ENCODE measurements at places on chromosomes 12 and 14. TPM values are rescaled to one million over a fixed set of nuclear protein-coding genes. Genes with fewer than 3 reads are reported as not detected.

- peak within 1 kb of the TSS; percentile 90 for H3K4me3 ChIP-seq
- peaks cover 4% of the 10 kb centered on the region for H3K36me3 ChIP-seq
- peak within 1 kb of the TSS; percentile 92 for H3K27ac ChIP-seq
- DNase-seq, result no peak
- H3K4me1 ChIP-seq, result peaks cover 38% of the 10 kb centered on the region
Measured at GRCh38 chr12:49367381-49368239, at the start of gene SPATS2. Gene SPATS2, plus strand, starts transcription at chr12:49367462. Its CDS starts 93,551 bp downstream, at chr12:49461013.

Gene ZNF385A
- total RNA-seq, result 12.7 TPM

Gene DDX47
- 48.0 TPM for total RNA-seq

GRCh38 chr12:117643971-117644370 lies 282.5 kb upstream of the NOS1 start:
- DNase-seq, result no peak
- peaks cover 3% of the 10 kb centered on the region for H3K4me1 ChIP-seq
- no peak overlapping the region for H3K27ac ChIP-seq

DNA sequence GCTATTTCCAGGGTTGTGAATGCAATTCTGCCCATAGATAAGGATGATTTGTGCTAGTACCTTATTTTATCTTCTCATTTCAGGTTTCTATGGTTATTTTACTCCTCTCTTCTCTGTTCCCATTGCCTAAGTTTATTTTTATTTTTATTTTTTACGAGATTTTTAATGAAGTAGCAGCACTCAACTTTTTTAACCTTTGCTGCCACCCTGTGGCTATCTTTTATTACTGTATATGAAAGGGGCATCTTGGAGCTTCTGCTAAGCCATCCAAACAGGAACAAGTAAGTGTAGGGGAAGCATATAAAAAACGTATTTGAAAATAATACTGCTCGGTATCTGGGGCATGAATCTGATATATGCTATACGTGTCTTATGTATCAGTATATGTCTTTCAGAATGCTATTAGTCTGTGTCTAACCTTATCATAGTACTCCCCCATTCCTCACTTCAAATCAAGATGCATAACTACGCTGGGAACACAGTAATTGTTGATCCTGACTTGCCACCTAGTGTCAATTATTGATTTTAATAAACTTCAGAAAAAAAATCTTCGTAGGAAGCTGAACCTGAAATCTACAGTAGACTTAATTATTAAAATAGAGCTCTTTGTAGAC lies 60.3 kb downstream of the KLRG1 start:
- peaks cover 1% of the 10 kb centered on the region for H3K4me1 ChIP-seq
- no peak overlapping the region for H3K27ac ChIP-seq
- H3K36me3 ChIP-seq, result no peaks in the 10 kb centered on the region
- peaks cover 37% of the 10 kb centered on the region for H3K27me3 ChIP-seq
- DNase-seq, result no peak

- no peaks in the 10 kb centered on the region for H3K4me1 ChIP-seq
- no peak overlapping the region for H3K27ac ChIP-seq
- no peak for DNase-seq
- H3K27me3 ChIP-seq, result peaks cover 67% of the 10 kb centered on the region
Measured at GRCh38 chr12:120066341-120066740, 50.2 kb downstream of the RAB35 start.

- H3K27ac ChIP-seq, result no peak overlapping the region
- H3K36me3 ChIP-seq, result peaks cover 11% of the 10 kb centered on the region
- H3K4me1 ChIP-seq, result no peaks in the 10 kb centered on the region
- H3K4me3 ChIP-seq, result no peak overlapping the region
- no peak for DNase-seq
Measured at GRCh38 chr12:22459838-22460490, 84.4 kb downstream of the C2CD5 start.

DNA sequence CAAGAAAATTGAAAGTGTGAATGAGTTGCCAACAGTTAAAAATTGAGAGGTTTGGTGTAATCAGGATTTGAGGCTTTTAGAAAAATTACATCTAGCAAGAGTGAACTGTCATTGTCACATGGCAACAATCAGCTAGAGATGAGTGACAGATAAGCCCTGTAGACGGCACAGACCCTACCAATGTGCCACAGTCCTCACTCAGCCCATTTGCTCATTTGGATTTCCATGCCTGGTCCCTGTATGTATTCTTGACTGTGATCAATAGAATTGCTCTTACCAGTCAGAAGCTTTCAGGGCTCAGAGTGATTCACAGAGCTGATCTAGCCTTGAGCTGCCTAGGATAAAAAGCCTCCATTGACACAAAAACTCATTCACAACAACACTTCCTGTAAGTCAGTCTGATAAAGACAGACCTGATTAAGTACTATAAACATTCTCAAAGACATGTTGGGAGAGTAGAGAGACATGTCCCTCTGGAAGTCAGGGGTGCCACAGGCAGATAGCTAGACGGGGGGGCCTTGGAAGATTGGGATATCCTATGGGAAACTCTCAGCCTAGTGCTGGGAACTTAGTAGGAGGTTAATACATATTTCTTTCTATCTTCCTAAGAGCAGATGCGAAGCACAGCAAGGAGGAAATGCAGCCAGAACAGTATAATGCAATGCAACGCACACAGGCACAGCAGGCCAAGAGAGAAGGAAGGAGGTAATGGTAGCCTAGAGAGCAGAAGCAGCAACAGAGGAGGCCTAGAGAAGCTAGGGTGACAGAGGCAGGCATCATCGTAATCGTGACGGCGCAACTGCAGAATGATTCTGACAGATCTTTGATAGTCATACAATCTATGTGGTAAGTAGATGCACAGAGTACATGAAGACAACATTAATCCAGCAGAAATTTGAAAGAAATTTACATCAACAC lies 2.0 kb upstream of the PELI2 start:
- no peak overlapping the region for H3K4me3 ChIP-seq
- H3K4me1 ChIP-seq, result peaks cover 24% of the 10 kb centered on the region
- H3K27me3 ChIP-seq, result peaks cover 32% of the 10 kb centered on the region
- no peak overlapping the region for H3K27ac ChIP-seq
- DNase-seq, result no peak

DNA sequence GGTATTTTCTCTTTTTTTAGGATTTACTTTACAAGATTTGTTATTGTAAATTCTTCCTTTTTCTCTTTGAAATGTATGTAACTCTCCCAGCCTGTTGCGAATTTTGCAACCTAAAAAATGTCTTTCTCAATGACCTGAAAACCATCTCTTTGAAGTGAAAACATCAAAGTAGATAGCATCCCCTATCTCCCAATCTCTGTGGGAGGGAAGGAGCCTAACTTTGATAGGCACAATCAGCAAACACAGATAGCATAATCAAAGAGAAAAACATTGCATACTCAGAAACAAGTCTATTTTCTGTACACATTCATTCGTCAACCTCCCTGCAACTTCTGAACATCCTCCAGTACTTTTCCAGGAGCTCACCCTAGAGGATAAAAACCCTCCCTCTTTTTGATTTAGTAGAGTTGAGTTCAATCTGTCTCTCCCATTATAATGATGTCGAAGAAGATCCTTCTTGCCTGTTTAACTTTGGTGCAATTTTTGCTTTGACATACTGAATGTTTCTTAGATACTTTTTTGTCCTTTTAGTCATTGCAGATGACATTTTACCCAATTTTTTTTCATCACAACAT lies 849.2 kb upstream of the LRFN5 start:
- no peaks in the 10 kb centered on the region for H3K4me1 ChIP-seq
- H3K4me3 ChIP-seq, result no peak overlapping the region
- no peaks in the 10 kb centered on the region for H3K36me3 ChIP-seq
- no peaks in the 10 kb centered on the region for H3K27me3 ChIP-seq

DNA sequence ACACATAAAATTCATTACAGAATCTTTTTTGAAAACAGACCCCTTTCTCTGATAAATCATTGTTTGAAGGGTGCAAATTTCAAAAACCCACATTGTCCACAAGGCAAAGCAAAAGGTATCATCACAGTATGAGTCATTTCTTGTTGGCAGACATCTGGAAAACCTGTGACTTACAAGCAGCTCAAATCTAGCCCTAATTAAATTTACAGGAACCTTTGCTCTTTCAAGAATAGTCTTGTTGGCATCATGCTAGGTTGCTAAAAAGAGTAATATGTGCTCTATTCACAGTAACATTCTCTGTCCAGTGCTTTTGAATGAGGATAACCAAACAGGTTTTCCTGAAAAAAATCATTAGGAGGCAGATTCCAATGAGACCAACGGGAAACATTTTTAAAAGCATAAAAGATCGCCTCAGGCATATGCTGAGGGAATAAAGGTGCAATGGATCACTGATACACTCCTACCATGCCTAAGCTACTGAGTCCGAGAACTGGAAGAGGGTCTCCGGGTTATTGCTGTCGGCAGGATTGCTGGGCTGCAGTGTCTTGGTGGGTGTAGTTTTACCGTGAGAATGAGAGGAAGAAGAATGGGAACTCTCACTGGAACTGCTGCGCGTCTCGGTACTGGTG lies 55.5 kb upstream of the TTC7B start:
- no peaks in the 10 kb centered on the region for H3K27me3 ChIP-seq
- H3K36me3 ChIP-seq, result peaks cover 3% of the 10 kb centered on the region
- H3K4me3 ChIP-seq, result no peak overlapping the region
- H3K4me1 ChIP-seq, result no peaks in the 10 kb centered on the region
- H3K27ac ChIP-seq, result no peak overlapping the region

- peaks cover 15% of the 10 kb centered on the region for H3K4me1 ChIP-seq
- H3K36me3 ChIP-seq, result peaks cover 10% of the 10 kb centered on the region
- DNase-seq, result no peak
- H3K4me3 ChIP-seq, result no peak overlapping the region
- H3K27me3 ChIP-seq, result no peaks in the 10 kb centered on the region
- no peak overlapping the region for H3K27ac ChIP-seq
Measured at GRCh38 chr12:122057007-122057735, 21.4 kb upstream of the MLXIP start.

DNA sequence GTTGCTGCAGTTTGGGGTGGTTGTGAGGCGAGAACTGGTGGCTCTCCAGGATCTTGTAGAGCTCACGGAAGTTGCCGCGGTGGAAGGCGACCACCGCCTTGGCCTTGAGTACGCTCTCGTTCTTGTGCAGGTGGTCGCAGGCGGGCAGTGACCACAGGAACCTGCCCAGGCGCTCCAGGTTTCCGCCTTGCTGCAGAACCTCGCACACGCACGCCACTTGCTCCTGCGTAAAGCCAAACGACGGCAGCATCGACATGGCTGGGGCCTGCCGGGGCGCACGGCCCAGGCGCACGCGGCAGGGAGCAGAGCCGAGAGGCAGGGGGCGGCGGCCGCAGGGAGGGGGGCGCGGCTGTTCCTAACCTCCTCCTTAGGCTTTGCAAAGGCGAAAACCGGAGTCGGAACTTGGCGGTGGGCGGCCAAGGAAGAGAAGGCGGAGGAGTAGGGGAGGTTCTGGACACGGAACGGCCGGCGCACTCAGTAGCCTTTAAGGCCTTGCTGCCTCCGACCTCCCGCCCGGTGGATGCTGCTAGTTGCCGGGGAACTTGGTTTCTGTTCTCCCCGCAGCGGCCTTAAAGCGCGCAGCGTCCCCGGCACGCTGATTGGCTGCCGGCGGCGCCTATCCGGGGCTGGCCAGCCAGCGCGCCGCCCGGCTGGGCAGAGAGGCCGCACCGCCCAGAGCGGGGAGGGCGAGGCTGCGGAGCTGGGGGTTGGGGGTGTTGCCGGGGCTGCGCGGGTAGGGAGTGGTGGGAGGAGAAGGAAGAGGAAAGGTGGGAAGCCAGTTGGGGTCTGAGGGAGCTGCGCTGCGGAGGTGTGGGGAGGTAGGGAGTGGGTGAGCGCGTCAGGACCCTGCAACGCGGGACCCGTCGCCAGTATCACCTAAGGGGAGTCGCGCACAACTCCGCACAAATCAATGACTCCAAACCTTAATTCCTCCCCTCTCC lies at the start of gene SIX1:
Gene SIX1, minus strand, starts transcription at position 544 of the 941 bp plus-strand sequence. Its CDS starts 288 bp downstream, at position 256.
- H3K27ac ChIP-seq, result peak within 1 kb of the TSS; percentile 99
- peaks cover 42% of the 10 kb centered on the region for H3K36me3 ChIP-seq
- no peaks in the 10 kb centered on the region for H3K27me3 ChIP-seq

Gene SSPN
- 23.3 TPM for total RNA-seq

Gene SYT1
- total RNA-seq, result 1.7 TPM

GRCh38 chr14:49497725-49498348 lies 88.3 kb downstream of the RPS29 start:
- H3K27ac ChIP-seq, result no peak overlapping the region
- no peak for DNase-seq
- no peak overlapping the region for H3K4me3 ChIP-seq
- no peaks in the 10 kb centered on the region for H3K36me3 ChIP-seq
- H3K27me3 ChIP-seq, result peaks cover 57% of the 10 kb centered on the region

DNA sequence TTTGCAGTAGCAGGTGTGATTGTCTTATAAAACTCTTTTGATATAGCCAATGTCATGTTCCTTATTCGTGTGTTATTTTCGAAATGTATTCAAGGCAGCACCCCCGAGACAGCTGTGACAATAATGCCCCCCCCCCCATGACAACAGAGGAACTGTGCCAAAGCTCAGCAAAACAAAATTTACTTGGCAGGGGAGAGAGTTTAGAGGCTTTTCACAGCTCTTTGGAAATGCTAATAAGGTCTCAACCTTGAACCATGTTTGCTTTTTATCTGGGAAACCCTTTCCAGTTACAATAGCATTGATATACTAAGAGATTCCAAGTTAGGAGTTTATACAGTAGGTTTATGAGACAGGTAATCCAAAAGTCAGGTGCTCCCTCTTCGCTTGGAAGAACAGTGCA lies 56.4 kb upstream of the USP44 start:
- H3K4me1 ChIP-seq, result peaks cover 61% of the 10 kb centered on the region
- no peak overlapping the region for H3K4me3 ChIP-seq
- H3K27me3 ChIP-seq, result no peaks in the 10 kb centered on the region
- H3K27ac ChIP-seq, result peak overlapping the region; percentile 21

DNA sequence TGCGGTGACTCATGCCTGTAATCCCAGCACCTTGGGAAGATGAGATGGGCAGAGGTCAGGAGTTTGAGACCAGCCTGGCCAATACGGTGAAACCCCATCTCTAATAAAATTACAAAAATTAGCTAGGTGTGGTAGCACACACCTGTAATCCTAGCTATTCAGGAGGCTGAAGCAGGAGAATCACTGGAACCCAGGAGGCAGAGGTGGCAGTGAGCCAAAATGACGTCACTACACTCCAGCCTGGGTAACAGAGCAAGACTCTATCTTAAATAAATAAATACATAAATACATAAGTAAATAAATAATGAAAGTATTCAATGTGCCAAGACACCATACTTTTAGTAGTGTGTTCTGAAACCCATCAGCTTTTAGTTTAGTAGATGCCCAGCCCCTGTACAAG lies 308.1 kb upstream of the FLRT2 start:
- DNase-seq, result no peak
- no peak overlapping the region for H3K4me3 ChIP-seq
- H3K4me1 ChIP-seq, result peaks cover 12% of the 10 kb centered on the region
- H3K27ac ChIP-seq, result no peak overlapping the region

Gene TMPRSS12
- total RNA-seq, result not detected

Gene AMIGO2
- 16.3 TPM for total RNA-seq
